ENCODE measurements at places on chromosomes 3 and 15.
A peak's percentile ranks its signal among the peaks of the same experiment; 100 is the strongest.

GRCh38 chr3:37162501-37163245 lies 11.7 kb downstream of the LRRFIP2 start:
- no peak for DNase-seq

- peak; percentile 73 for DNase-seq
These were observed 43.1 kb upstream of the WDR5B start for GRCh38 chr3:122458992-122459391.

DNA sequence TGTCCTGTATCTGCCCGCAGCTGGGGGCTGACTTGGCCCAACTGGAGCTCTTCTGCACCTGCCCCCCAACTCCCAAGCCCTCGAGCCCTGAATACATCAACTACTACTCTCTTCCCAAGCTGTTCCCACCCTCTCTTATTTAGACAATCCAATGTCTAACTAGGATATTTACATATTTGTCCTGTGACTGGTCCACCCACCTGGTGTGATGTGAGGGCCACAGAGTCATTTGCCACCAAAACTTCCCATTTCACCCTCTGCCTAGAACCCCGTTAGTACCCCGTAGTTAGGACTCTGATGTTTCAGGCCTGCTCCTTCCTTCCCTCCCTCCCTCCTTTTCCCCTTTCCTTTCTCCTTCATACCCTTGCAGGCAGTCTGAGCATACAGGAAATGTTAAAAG lies 6.4 kb downstream of the CPLX3 start:
- no peak for DNase-seq

- no peak for DNase-seq
These were observed 12.5 kb downstream of the COPG1 start for GRCh38 chr3:129261894-129262293.

DNA sequence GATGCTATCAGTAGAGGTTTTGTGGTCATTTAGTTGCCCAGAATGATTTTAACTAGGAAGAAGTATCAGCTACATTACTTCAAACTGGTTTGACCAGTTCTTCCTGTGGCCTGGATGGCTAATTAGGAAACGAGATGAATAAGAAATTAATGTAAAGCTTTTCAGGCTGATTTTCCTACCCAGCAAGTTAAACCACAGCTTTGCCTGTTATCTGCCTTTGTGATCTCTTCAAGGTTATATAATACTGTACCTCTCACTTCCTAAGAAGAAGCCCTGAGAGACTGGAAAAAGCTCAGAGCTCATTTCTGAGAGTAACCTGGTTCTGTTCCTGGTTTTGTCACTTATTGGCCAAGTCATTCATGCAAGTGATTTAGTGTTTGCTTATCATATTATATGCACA lies 782.2 kb upstream of the GOLIM4 start:
- DNase-seq: no peak

- DNase-seq: no peak
These were observed 550.2 kb downstream of the PYDC2 start for GRCh38 chr3:192011137-192011536.

- peak; percentile 10 for DNase-seq
These were observed 43.7 kb upstream of the ATP2C1 start for GRCh38 chr3:130850044-130850797.

- no peak for DNase-seq
These were observed 27.7 kb downstream of the PTH1R start for GRCh38 chr3:46905213-46905560.

All from AG10803 (cell line).